ENCODE measurements at places on chromosomes 2 and 18.

DNA sequence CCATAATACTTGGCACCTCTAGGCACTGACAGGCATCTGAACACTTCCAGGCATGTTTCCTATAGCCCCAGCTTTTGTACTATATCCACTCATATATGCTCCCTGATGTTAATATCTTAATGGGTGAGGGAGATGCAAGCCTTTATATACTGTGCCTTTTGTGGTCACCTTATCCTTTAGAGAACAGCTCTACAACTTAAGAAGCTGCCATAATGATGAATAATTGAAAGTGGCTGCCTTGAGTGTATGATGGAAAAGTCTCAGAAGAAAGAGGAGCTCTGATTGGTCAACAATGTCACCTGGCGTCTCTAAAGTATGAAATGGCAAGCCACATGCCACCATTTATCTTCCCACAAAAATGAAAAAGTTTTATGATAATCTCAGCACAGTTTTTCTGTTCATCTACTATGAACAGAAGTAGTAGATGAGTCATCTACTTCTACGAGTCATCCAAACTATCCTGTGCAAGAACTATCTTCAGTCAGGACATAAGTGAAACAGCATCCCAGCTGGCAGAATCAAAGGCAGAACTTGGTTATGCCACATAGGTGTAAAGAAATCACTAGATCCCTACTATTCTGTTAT is 997.9 kb upstream of the CELF4 start:
- no peak for DNase-seq

DNA sequence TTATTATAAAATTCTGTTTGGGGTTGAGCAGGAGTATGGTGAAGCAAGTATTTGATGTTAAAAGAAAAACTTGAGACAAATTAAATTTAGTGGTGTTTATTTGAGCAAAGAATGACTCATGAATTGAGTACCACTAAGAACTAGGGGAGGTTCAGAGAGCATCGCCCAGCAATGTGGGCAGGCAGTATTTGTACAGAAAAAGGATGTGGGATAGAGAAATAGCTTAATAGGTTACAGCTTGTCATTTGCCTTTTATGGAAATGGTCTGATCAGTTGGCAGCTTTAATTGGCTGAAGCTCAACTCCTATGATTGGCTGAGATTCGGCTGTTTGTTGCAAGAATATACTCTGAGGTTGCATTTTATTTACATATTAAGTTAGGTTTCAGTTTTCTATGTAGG is 68.2 kb downstream of the LRATD1 start:
- DNase-seq = no peak

- DNase-seq = no peak
Measured at GRCh38 chr2:171086352-171087290, 74.1 kb downstream of the TLK1 start.

DNA sequence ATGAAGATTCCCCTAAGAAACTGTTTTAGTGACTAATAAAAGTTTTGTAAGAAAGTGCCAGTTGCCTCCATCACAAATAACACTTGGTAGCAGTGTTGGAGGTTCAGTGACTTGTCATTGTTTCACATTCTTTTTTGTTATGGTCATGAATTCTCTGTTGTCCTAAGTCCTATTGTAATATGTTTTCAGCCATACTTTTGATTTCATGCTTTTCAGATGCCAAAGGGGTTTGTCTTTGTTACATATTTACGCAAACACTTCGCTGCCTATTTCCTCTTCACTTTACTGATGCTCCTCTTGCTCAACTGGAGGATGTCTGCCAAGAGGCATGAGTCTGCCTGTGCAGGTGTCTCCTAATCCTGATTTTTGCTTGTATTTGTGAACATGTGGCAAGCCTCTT is 66.6 kb downstream of the PHLPP1 start:
- DNase-seq = no peak

DNA sequence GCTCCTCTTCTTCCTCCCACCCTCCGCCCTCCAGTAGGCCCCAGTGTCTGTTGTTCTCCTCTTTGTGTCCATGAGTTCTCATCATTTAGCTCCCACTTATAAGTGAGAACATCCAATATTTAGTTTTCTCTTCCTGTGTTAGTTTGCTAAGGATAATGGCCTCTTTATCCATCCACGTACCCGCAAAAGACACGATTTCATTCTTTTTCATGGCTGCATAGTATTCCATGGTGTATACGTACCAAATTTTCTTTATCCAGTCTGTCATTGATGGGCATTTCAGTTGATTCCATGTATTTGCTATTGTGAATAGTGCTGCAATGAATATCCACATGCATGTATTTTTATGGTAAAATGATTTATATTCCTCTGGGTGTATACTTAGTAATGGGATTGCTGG is 82.2 kb downstream of the COPS8 start:
- DNase-seq = no peak
